ENCODE measurements at places on chromosomes 6 and 20.
A peak's percentile ranks its signal among the peaks of the same experiment; 100 is the strongest.

GRCh38 chr6:143183666-143184065 lies 123.0 kb downstream of the AIG1 start:
- DNase-seq, result no peak

DNA sequence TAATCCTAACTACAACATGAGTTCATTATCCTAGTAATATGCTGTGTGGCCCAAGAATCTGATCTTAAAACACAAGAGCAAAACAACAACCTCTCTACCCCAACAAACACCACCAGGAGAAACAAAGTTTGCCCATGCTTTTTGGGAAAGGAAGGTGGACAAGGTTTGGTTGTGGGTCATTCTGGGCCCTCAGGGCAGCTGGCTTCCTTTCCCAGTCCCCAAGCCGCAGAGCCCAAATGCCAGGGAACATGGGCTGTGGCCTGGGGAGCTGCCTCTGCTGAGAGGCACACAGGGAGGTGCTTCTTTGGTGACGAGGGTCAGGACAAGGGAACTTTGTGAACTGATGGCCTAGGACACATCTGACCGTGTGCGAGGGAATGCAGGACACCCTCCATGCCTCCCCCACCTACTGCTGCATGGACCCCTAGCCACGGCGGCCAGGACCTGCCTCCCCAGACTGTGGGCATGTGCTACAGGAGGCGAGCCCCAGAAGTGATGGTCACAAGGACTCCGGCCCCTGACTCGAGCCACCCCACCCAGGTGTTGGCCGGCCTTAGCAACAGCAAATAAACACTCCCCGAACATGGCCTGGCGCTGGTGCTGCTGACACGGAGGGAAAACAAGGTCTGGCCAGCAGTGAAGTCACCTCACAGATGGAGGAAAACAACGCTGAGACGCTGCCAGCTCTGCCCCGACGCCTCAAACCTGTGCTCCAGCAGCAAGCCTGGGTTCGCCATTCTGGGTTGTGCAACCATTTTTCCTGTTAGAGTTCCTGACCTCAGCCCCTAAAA lies 55.6 kb downstream of the RRBP1 start:
- no peak for DNase-seq

DNA sequence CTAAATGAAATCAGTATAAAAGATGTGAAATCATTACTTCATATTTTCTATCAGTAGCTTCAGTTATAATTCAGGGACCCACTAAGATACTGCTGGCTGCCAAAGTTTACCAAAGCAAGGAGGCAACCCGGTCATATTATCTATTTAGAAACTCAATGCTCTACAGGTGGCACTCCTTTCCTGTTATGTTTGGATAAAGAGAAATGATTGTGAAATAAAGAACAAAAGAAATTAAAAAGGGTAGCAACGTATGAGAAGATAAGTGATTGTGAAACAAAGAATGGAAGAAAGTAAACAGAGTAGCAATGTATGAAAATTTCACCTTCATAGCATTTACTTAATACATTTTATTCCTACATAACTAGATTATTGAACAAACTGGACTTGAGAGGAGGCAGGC lies 45.2 kb downstream of the RSPH3 start:
- no peak for DNase-seq

- DNase-seq, result peak; percentile 13
Observed at GRCh38 chr6:142301651-142302391, at the start of gene ADGRG6. TSS of gene ADGRG6 (plus strand) at chr6:142302007. CDS start at chr6:142302330, 323 bp downstream.

DNA sequence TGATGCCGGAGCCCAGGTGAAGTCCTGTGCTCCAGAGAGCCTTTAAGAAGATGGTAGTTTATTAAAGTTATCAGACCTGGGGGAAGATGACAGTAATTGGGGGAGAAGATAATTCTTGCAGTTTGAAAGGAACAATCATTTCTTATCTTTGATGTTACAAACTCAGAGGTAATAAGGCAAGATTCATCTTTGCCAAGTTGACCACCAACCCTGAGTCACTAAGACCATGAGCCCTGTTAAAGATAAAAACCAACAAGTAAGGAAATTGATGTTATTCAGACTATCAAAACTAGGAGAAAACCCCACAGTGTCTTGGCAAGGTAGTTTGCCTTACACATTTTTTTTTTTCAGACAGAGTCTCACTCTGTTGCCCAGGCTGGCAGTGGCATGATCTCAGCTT lies 73.1 kb downstream of the MKKS start:
- no peak for DNase-seq

DNA sequence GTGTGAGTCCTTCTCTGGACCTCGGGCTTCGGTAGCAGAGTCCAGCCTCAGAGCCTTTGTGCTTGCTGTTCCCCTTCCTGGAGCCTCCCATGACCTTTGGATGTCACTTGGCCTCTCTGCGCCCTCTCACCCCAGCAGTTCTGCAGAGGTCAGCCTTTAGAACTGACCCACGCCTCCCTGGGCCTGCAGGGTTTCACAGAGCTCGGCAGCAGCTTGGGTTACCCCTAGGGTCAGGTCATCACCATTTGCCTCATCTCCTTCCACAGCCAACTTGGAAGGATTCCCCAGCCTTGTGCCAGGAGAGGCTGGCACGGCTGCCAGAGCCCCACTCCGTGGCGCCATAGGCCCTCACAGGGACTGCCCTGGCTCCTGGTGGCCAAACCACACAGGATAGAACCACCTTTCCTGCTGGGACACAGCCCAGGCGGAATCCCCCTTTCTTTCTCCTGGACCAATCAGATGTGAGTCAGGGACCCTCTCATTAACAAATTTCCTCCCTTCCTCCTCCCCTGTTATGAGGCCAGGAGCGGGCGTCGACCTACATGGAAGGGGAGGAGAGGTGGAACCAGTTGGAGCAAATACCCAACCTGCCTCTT lies 13.9 kb upstream of the SIRPA start:
- no peak for DNase-seq

- no peak for DNase-seq
Observed at GRCh38 chr20:6921717-6922386, 154.4 kb downstream of the BMP2 start.

- no peak for DNase-seq
Observed at GRCh38 chr6:113650610-113650979, 206.6 kb upstream of the MARCKS start.

DNA sequence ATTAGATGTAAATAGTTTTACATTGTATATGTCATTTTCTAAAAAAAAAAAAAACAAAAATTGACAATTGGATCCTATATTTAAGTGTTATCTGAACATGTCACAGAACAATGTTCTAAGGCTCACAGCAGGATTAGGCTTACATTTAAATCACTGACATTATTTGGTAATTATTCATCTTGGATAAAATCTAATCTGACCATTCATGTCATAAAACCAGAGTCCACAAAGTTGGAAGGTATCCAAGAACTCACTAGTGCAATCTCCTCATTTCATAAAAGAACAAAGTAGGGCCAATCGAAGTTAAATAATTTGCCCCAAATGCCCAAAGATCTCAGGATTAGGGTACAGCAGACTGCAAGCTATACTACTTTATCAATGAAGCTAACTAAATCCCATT lies 73.0 kb downstream of the PDSS2 start:
- DNase-seq, result no peak

- no peak for DNase-seq
Observed at GRCh38 chr6:16547587-16547986, 213.7 kb downstream of the ATXN1 start.

DNA sequence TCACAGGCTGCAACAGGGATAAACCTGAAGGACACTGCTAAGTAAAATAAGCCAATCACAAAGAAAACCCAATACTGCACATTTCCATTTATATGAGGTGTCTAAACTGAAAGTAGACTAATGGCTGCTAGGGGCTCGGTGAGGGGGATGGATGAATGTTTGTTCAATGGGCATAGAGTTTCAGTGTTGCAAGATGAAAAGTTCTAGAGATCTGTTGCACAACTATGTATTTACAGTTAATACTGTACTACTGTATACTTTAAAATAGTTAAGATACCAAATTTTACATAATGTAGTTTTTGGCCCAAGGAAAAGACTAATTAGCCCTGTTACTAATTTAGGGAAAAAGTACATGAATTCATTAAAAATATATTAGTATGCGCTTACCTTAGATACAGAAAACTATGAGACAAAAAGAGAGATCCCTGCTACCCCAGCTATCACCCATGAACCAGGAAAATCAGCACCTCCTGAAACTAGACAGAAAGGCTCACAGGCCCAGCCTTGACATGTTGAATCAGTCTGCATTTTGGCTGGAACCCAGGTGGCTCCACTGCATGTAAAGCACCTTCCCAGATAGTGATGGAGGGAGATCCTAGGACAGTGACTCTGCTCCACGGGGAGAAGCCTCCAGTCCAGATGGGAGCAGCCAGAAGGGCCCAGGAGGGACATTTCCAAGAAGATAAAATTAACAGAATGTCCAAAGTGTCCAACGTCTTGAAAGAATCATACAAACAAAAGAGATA lies 16.1 kb downstream of the HLA-F start:
- no peak for DNase-seq

- no peak for DNase-seq
Observed at GRCh38 chr6:96725296-96725695, 112.0 kb downstream of the GPR63 start.

DNA sequence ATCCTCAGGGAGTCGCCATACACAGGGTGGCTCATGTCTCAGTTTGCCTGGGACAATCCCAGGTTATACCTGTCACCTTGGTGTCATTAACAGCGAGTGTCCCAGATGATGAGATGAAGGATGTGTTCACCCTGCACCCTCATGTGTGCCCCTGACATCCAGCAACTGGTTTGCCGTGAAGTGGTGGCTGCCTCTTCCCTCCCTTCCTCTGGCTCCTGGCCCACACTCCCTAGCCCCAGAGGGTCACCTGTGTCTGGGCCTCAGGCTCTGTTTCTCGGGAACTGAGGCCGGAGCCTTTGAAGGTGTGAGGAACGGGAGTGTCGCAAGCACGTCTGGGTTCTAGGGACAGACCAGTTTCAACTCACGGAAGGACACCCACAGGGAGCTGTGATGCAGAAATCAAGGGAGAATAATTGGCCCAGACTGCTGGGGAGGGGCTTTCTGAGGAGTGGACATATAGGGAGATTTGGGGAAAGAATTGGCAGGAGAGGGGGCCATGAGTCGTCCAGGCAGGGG lies 35.8 kb upstream of the PHACTR3 start:
- no peak for DNase-seq

- DNase-seq, result no peak
Observed at GRCh38 chr6:156068881-156069280, 613.2 kb upstream of the NOX3 start.

DNA sequence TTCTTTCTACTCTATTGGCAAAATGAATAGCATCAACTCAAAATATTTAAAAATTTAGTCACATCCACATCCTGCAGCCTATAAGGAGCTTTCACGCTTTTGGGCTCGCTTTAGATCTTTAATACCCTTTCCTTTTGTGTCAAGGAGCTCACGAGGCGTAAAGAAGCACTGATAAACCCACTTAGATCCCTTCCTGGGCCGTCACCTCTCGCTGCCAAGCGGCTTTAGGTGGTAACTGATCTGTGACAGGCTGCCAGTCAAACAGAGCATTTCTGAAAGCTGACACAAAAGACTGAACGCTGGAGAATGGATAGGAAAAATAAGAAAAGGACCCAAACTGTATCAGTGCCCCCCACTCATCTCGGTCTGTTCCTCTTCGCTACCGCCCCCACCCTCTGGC lies 385.7 kb upstream of the MMS22L start:
- DNase-seq, result no peak

GRCh38 chr20:21656308-21657067 lies 49.0 kb upstream of the PAX1 start:
- no peak for DNase-seq

Measured in CD4-positive, alpha-beta T cell treated with Interleukin-4 for 1 hour (primary cell).